Colonic mucosa (tissue), 4 donors: ENCODE measurements at places on chromosomes 2 and 18.

DNA sequence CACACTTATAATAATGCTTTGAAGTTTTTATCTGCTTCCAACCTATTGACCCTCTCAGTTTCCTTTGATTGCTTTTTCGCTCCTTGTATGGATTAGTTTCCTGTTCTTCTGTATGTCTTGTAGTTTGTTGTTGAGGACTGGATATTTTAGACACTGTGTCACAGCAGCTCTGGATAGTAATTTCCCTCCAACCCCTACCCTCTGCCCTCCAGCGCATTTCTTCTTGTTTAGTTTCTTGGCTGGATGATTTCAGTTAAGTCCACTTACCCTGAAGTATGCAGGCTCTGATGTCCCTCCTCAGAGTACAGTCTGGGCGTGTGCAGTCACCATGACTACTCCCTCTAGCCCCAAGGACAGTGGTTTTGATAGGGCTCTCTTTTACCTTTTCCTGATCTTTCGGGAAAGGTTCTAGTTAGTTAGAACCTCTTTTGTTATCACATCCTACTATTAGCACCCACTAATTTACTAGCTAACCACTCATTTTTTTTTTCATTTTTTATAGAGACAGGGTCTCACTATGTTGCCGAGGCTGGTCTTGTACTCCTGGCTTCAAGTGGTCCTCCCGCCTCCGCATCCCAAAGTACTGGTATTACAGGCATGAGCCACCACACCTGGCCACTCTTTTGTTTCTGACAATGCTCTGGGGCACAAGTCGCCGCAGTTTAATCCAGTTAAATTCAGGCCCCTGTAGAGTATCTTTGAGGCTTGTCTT lies 16.3 kb upstream of the LYG1 start:
- no peak for DNase-seq

- no peak for DNase-seq
Measured at GRCh38 chr2:219611866-219612576, 14.4 kb downstream of the STK11IP start.

GRCh38 chr2:200013906-200014305 lies 58.5 kb downstream of the MAIP1 start:
- DNase-seq = no peak

DNA sequence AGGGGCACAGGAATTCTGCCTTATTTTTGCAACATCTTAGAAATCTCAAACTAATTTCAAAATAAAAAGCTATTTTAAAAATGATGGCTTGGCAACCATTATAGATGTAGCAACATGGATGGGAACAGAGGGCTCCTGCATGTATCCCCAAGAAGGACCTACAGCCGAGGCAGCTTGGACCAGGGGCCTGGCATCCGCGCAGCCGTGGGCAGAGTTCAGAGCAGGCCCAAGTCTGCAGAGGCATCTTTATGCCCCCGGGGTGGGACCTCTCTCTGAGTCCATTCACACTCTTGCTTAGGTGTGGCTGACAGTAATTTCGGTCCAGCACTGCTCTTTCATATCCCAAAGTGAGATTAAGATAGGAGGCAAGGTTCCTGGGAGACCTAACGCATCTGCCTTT lies 425.8 kb upstream of the MYT1L start:
- no peak for DNase-seq

- DNase-seq = no peak
Measured at GRCh38 chr18:21571772-21572171, 28.7 kb downstream of the ESCO1 start.

DNA sequence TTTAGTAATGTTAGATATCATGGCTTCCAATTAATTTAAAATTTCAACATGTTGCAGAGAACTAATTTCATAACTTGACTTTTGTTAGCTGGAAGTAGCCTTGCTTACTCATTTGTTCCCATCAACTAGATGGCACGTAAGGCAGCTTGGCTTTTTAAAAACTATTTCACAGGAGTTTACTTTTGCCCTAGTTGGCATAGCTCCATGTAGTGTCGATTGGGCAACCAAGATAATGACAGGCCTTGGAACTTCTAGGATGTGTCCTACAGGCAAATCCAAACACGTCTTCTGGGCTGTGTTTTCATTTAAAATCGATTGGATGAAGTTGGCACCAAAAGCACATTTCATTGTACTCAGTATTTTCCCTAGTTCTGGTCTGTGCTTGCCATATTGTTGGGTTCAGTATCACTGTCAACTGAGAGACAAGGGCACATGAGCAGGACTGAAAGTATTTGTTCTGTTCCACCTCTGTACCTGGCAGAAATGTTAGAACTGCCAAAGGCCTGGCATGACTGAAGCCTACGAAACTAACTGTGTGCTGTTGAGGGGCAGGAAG lies 29.4 kb downstream of the HADHB start:
- DNase-seq = peak; percentile 56

DNA sequence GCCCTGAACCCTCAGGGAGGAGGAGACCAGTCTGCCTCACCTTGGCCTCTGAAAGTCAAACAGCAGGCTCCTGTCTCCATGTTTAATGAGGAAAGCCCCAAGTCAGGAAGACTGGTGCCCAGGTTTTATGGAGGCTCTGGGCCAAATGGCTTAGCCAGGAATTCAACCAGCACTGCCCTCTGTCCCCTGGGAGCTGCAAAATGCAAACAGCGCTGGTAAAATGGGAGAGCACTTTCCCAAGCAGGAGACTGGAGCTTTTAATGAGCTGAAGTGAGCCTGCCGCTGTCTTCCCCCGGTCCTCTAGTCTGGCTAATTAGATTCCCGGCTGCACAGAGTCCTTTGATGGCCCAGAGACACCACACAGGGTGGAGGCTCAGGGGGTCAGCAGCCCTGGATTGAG lies 276.0 kb upstream of the TRIB2 start:
- DNase-seq = no peak

GRCh38 chr18:29892960-29893558 lies 1149.5 kb downstream of the DSC3 start:
- DNase-seq = no peak

- no peak for DNase-seq
Measured at GRCh38 chr2:15640261-15640711, 48.6 kb downstream of the DDX1 start.

DNA sequence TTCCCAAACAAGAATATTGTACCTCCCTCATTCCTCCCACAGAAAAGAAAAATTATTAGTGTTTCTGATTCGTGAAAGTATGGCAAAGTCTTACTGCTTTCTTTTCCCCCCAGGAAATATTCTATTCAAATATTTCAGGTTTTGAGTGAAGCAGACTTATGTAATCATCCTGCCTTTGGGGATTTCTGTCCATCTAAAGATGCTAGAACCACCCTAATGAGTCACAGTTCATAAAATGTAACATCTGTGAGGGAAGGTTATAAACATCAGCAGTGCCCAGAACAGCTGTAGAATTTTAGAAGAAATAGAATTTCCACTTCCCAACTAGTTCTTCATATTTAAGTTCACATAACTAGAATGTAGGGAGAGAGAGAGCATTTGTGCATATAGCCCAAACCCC lies 39.0 kb downstream of the EEF1B2 start:
- no peak for DNase-seq

DNA sequence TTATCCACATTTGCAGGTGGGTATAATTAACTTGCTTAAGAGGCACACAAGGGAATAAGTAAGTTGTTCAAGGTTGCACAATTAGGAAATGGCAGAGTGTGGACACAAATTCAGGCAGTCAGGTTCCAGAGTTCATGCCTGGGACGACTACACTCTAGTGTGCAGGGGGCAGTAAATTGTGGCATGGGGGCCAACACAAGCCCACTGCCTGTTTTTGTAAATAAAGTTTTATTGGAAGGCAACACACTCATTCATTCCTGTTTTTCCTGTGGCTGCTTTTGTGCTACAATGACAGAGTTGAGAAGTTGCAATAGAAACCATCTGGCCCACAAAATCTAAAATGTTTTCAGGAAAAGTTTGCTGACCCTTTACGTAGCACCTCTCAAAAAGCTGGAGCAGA lies 41.4 kb downstream of the XDH start:
- DNase-seq = no peak
